ENCODE measurements at places on chromosomes 4 and X.

- peak; percentile 44 for DNase-seq
These were observed 180.6 kb upstream of the NUDT6 start for GRCh38 chr4:123102897-123103471.

DNA sequence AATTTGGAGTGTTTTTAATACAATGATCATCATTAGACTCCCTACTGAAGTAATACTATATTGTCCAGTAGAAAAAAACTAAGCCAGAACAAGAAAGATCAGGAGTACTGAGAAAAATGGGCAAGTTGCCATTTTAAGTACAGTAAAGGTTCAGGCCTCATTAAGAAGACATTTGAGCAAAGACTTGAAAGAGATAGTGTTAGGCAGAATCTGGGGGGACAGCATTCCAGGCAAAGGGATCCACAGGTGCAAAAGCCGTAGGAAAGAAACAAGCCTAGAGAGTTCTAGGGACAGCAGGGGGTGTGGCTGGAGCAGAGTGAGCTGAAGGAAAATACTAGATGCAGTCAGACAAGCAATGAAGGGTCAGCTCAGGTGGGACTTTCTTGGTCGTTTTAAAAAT is 58.1 kb upstream of the INTU start:
- DNase-seq = no peak

DNA sequence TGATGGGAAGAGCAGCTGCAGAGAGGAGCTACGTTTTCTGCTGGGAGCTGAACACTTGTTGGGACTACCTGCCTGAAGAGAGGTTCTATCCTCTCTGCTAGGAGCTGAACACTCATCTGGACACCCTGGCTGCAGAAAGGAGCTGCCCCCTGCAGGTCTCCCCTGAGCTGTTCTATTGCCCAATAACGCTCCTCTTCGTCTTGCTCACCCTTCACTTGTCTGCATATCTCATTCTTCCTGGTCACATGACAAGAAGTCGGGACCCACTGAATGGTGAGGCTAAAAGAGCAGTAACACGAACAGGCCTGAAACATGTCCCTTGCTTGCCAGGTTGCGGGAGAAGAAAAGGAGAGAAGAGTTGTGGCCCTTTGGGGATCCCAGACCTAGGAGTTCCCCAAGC is 27.8 kb downstream of the NAA11 start:
- no peak for DNase-seq

DNA sequence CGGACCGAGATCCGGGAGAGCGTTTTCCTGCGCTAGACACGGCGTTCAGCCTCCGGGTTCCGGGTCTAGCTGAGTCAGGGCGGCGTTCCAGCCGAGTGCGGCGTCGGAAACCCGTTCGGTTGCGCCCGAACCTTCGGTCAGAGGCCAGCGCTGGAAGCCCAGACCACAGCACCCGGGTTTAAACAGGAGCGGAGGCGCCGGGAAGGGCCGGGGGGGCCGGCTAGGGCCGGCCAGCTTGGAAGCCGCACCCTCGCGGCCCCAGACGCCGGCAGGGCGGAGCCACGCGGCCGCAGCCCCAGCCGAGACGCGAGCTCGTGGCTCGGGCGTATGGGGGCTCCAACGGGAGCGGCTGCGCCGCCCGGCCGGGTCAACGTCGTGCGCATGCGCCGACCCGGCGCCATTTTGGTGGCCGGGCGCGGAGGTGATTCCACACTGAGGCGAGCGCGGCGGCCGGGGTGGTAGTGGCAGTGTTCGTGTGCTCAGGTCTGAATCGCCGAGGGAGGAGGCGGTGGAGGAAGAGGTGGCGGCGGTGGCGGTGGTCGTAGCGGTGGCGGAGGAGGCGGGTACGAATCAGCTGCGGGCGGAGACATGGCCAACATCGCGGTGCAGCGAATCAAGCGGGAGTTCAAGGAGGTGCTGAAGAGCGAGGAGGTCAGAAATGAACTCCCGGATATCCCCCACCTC is at the start of gene UBE2K:
Gene UBE2K, plus strand, starts transcription at position 397 of the 684 bp plus-strand sequence. Its CDS starts 192 bp downstream, at position 589.
- DNase-seq = peak; percentile 94

DNA sequence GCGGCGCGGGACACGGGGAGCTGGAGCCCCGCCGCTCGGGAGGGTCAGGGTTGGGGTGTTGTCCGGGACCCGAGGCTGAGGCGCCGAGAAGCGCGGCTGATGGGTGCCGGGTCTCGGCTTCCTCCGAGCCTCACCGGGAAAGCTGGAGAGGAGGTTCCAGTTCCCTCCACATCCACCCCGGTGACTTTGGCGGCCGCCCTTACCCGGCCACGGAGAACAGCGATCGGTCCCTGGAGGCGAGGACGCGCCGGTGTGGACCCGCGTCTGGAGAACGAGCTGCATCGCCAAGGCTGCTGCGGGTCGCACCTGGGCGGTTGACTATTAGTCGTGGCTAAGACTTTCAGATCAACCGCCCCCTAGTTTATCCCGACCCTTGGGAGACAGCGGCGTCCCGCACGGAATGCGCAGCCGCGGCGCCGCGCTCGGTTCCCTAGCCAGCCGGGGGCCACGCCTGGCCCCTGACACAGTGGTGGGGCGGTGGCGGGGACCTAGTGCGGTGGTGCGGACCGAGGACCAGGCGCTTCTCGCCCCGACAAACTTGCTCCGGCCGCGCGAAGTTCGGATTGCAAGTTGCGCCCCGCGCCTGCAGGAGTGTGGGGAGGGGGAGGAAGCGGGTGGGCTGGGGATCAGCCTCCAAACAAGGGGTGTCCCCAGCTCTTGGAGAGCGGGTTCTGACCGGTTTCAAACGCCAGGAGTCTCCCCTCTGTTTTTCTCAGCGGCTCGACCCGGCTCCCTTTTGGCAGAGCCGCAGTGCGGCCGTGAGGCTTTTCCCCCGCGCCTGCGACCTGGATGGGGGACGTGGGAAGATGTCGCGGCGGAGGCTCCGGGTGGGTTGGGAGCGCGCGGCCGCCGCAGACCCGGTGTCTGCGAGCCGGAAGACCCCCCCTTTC is 568 bp downstream of the FHDC1 start:
- no peak for DNase-seq

- DNase-seq = no peak
These were observed 44.7 kb upstream of the ACSL4 start for GRCh38 chrX:109777749-109778148.

GRCh38 chr4:127788517-127788916 is 6.4 kb downstream of the HSPA4L start:
- DNase-seq = no peak

DNA sequence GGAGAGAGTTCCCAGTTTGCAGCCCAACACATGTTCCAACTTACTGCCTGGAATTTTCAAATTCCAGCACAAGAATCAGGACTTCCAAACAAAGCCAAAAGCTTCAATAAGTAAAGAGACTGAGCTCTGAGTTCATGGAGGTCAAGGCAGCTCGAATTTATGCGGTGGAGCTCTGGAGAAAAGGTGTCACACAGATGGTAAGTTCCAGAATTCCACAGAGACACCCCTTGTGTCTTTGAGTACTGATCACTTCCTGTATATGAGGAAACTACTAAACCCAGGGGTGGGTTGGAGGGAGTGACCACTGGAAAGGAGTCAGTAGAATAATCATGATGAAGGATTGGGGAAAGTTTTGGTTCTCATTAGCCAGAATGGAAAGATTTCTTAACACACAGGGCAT is 118.5 kb upstream of the GUCY1A1 start:
- no peak for DNase-seq

DNA sequence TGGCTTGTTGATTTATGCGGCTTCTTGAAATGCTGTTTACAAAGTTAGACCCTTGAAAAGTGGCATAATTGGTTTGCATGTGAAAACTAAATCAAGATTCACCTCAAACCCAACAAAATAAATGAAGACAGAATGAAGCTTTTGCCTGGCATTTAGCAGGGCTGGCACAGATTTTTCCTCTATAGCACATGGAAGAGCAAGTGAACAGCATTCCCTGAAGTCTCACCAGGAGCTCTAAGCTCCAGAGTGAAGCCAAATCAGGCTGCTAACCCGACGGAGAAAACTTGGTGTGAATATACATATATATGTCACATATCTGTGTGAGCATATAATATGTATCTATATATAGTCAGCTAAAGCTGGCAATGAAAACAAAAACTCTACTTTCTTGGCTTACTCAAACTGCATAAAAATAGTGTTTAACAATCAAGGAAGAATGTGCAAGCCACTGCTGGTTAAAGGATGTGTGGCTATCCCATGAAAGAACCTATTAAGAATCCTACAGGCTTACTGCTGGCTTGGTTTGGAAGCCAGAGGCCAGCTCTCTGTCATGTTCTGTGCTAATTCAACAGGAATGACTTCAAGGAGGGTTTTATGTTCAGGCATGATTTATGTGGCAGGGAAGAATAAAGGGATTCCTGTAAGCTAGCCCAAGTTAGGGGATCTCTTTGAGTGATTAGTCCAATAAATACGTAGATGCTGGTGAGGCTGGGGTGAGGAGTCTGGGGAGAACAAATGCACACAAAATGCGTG is 69.9 kb downstream of the MFAP3L start:
- DNase-seq = no peak

DNA sequence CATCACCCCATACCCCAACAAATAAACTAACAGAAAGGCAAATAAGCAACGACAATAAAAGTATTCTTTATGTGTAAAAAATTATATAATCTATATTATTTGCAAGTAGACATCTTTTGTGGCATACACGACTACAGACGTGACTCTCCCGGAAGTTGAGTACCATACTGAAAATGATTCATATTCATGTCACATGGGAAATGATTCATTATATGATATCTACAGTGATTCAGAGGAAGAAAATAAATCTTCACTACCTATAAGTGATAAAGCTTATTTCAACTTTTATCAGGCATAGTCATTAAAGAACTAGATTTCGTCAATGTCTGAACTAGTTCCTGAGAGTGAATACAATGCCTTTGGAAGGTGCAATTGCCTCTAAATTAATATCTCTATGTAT is 4.6 kb upstream of the ANTXR2 start:
- DNase-seq = no peak

- no peak for DNase-seq
These were observed 14.9 kb upstream of the CYTL1 start for GRCh38 chr4:5034206-5034605.

DNA sequence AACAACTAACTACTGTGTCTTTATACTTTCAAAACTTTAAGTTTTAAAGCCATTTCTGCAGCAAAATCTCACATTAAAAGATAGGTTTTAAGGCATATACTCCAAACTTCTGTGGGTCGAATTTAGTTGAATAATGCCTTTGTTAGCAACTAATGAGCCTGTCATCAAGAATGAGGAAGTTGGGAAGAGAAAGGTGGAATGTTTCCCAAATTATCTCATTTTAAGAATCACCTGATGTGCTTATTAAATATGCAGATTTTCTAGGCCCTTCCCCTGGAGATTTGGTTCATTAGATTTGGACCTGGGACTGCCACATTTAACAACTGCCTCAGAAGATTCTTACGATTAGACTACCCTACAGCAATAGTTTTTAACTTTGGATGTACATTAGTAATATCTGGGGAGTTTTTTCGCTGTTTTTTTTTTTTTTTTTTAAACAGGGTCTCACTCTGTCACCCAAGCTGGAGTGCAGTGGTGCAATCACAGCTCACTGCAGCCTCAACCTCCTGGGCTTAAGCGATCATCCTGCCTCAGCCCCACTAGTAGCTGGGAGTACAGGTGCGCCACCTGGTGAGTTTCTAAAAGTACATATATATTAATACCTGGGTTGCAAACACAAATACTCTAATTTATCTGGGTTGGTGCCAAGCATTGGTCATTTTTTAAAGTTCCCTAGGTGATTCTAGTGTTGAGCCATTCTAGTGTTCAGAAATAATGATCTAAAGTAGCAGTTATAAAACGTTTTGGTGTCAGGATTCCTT is 16.1 kb upstream of the TASL start:
- DNase-seq = peak; percentile 56

DNA sequence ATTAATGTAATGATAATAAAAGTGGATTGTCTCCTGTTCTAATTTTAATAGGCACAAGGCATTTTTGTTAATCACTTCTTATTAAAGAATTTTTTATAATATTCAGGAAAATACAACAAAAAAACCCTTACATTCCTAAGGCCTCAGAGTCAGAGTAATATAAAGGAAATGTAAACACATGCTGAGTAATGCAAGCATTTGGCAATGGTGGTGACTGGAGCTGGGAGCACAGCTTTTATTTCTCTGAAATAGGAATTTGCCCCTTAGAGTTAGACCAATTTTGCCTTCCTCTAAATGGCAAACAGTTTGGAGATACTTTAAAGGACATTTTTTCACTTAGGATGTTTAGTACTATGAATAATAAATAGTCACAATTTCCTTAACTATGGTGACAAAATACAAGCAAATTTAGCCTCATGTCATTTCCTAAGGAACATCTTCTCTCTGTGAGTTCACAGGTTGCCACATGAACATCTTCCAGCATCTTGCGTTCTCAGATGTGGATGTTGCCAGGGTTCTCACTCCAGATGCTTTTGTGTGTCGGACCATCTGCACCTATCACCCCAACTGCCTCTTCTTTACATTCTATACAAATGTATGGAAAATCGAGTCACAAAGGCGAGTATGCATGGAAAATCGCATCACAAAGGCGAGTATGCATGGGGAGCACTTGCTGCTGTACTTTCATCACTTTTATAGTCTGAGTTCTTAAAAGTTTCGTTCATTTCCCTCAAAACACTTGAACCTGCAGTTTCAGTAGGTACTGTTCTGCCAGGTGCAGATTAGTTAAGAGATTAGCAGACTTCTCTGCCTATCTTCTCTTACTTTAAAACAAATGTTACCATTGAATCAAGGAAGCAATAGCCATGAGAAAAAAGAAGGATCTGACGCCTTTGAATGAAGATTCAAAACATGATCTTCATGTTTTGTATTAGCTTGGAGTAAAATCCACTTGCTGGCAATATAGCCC is 15.9 kb upstream of the F11 start:
- DNase-seq = no peak

DNA sequence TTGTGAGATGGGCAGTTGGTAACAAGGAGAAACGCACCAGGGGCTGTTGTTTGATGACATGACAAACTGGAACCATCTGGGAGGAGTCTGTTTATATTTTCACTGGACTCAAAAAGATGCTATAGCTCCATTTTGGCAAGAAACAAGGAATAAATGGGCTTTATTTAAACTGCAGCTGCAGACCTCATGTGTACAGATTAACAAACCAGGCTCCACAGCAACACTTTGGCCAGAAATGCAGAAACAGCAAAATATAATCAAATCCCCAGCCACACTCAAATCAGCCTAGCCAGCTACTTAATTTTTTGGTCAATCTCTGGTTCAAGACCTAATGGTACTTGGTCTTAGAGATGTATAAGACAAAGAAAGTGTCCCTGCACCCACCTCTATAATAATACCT is 52.7 kb downstream of the ASB9 start:
- DNase-seq = no peak

GRCh38 chr4:10092481-10093270 is 23.9 kb downstream of the WDR1 start:
- no peak for DNase-seq

GRCh38 chr4:123743848-123744247 is 347.3 kb downstream of the SPRY1 start:
- no peak for DNase-seq

DNA sequence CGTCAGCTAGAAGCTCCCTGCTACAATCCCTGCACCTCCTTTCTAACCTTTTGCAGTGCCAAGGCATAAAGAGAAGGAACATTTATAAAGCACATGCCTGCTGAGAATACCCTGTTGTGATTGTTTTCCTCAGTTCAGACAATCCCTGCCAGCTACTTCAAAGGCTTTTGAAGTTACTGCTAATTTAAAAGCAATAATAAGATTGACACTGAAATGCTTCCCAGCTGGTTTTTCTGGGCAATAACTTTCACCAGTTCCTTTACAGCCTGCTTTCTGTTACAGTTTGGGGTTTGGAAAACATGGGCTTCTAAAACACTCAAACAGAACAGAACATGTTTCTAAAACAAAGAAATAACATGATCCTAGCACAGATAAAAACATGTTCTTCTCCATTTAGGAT is 232.3 kb upstream of the CPEB2 start:
- no peak for DNase-seq

Measured in NCI-H2081 (cell line).